ENCODE measurements at places on chromosomes 3 and 15.
A peak's percentile ranks its signal among the peaks of the same experiment; 100 is the strongest.

GRCh38 chr15:52709187-52709981 lies 30.2 kb upstream of the ATOSA start:
- no peak for DNase-seq

GRCh38 chr3:192444791-192445106 lies 282.6 kb downstream of the FGF12 start:
- DNase-seq, result no peak

DNA sequence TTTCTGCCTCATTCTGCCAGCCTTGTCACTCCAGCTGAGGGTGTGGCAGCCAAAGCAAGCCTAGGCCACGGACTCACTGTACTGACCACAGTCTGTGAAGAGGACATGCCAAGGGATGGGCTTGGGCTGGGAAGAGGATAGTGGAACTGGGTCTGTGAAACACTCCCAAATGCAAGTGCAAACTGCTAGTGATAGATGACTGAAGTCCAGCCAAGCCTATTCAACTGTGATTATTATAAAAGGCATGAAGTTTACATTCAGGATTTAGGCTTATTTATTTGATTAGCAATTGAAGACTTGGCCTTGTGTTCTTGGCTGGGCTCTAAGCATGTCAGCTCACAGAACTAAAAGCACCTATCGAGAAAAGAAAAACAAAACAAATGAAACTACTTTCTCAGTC lies 84.9 kb upstream of the UBE2E1 start:
- DNase-seq, result peak; percentile 1

DNA sequence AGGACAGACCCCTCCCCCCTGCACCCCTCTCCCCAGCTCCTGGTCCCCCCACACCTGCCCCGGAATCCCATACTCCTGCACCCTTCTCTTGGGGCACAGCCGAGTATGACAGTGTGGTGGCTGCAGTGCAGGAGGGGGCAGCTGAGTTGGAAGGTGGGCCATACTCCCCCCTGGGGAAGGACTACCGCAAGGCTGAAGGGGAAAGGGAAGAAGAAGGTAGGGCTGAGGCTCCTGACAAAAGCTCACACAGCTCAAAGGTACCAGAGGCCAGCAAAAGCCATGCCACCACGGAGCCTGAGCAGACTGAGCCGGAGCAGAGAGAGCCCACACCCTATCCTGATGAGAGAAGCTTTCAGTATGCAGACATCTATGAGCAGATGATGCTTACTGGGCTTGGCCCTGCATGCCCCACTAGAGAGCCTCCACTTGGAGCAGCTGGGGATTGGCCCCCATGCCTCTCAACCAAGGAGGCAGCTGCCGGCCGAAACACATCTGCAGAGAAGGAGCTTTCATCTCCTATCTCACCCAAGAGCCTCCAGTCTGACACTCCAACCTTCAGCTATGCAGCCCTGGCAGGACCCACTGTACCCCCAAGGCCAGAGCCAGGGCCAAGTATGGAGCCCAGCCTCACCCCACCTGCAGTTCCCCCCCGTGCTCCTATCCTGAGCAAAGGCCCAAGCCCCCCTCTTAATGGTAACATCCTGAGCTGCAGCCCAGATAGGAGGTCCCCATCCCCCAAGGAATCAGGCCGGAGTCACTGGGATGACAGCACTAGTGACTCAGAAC lies 9.8 kb downstream of the MAP1A start:
- no peak for DNase-seq

GRCh38 chr15:78263351-78263781 lies 996 bp upstream of the DNAJA4 start:
- peak; percentile 25 for DNase-seq

GRCh38 chr3:37041546-37042195 lies 48.4 kb downstream of the MLH1 start:
- DNase-seq, result no peak

DNA sequence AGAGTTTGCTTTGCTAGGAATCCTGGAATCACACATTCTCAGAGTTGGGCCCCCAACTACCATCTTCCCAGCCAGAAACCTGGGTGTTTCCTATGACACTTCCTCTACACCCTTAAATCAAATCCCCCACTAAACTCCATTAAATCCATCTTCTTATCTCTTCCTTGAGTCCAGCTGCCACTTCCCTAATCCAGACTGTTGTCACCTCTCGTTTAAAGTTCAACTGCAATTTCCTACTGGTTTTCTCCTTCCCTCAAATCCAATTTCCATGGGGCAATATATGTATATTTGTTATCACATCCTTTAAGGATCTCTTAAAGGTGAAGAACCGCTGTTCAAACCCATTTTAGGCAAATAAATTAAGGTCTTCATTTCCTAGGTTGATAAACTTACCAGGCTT lies 73.6 kb upstream of the SNTN start:
- DNase-seq, result no peak

DNA sequence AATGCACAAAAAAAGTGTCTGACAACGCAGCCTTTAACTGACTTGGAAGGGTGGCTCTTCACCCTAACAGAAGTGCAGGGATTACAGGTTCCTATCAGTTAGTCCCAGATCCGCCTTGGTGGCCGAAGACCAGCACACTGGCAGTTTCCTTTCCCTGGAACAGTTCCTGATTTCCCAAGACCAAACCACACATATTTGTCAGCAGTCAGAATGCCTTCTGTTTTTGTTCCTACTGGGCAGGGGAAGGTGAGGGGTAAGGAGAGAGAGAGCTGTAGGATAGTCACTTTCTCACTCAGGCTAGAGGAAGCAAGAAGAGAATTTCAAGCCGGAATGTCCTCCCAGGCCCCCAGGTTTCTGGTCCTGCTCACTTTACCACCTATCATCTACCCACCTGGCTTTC lies 9.2 kb downstream of the CXCR6 start:
- DNase-seq, result no peak

DNA sequence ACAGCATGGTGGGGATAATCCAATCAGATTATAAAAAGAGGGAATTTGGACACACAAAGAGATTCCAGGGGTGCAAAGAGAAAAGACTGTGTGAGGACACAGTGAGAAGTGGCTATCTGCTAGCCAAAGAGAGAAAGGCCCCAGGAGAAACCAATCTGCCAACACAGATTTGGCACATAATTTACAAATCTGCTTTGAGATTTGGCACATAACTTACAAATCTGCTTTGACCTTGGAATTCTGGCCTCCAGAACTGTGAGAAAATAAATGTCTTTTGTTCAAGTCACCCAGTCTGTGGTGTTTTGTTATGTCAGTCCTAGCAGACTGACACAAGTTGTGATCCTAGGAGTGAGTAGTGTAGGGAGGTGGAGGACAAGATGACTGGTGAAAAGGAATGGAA lies 3.5 kb upstream of the TM4SF18 start:
- no peak for DNase-seq

DNA sequence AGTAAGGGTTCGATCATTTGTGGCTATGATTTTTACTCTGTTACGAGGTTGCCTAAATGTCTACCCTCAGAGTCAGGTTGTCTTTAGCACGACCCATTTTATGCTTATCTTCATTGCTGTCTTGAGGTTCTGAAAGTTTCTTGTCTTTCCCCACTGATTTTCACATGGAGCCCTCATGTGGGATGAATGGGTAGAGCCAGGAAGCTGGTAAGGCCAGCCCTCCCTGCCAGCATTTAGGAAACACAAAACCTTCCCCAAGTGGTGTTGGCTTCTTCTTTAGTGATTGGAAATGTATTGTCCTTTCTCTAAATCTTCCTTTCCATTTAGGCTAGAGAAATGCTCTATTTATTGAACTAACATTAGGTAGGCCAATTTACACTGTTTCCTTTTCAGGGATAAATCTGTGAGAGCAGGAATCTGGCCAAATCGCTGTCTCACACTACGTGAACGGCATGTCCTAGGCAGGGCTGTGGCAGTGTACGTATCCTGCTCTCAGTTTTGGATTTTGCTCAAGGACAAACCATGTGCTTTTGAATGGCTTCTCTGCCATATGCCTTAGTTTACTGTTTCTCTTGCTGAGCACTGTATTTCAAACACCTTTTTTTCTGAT lies 43.7 kb downstream of the MYZAP start:
- no peak for DNase-seq

GRCh38 chr3:72529081-72529480 lies 319.2 kb downstream of the SHQ1 start:
- DNase-seq, result no peak

DNA sequence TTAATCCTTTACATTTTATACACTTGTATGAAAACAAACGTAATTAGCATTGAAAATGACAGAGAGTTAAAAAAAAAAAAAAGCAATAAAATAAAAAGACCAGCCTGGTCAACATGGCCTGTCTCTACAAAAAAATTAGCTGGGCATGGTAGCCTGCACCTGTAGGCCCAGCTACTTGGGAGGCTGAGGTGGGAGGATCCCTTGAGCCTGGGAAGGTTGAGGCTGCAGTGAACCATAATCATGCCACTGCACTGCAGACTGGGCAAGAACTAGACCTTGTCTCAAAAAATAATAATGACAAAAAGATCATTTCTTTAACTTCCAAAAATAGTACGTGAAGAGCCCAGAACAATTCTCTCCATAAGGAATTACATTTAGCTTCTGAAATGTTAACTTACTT lies 1.9 kb downstream of the SSR3 start:
- DNase-seq, result no peak

GRCh38 chr15:66763186-66764071 lies 61.4 kb downstream of the SMAD6 start:
- no peak for DNase-seq

DNA sequence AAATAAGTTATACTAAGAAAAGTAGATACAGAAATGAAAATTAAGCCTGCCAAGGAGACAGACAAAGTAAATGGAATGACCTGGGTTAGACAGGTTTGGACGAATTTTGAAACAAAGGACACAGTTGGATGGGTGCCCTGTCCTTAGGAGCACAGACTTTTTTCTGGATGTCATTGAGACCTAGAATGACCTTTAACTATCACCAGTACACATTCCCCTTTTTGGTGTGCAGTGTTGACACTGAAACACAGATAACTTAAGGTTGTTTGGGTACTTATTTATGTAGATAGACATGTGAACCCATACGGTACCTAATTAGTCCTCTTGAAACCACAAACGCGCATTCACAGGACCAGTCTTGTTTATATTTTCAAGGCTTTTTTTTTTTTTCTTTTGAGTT lies 86.7 kb downstream of the PPARG start:
- no peak for DNase-seq

DNA sequence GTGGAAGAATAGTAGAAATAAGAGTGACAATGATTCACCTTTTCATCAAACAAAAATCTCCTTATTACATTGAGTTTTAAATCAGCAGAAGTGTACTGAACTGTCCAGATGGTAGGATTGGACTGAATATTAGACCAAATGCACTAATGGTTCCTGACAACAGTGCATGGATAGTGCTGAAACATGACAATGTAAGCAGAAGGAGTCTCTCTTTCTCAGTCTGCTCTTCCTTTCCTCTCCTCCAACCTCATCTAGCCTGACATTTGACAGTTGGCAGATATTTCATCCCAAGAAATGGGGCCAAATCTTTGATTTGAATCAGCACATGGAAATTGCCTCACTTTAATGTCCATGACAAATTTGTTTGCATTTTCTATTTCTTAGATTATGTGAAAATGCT lies 225.1 kb upstream of the PLSCR5 start:
- no peak for DNase-seq

- no peak for DNase-seq
These were observed 55.7 kb upstream of the PLXND1 start for GRCh38 chr3:129662191-129662608.

GRCh38 chr15:25775317-25775912 lies 87.7 kb downstream of the ATP10A start:
- no peak for DNase-seq

- DNase-seq, result no peak
These were observed 25.3 kb downstream of the FOXL2 start for GRCh38 chr3:138921316-138922292.

GRCh38 chr15:63365273-63365680 lies 16.4 kb downstream of the CA12 start:
- no peak for DNase-seq

DNA sequence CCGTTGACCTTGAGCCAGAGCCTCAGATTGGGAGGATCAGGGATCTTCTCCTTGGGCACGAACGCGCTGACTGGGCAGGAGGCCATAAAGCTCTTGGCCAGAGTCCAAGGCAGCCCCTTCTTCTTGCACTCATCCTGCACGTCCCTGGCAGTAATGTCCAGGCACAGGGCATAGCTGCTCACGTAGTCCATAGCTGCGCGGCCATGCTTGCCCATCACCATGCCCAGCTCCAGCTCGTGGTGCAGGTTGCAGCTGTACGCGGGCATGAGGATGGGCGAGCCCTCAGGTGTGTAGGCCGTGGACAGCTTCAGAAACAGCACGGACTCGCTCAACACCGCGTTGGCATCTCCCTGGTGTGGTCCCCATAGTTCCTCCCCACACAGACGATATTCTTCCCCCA lies 17.9 kb upstream of the RPLP1 start:
- DNase-seq, result no peak

DNA sequence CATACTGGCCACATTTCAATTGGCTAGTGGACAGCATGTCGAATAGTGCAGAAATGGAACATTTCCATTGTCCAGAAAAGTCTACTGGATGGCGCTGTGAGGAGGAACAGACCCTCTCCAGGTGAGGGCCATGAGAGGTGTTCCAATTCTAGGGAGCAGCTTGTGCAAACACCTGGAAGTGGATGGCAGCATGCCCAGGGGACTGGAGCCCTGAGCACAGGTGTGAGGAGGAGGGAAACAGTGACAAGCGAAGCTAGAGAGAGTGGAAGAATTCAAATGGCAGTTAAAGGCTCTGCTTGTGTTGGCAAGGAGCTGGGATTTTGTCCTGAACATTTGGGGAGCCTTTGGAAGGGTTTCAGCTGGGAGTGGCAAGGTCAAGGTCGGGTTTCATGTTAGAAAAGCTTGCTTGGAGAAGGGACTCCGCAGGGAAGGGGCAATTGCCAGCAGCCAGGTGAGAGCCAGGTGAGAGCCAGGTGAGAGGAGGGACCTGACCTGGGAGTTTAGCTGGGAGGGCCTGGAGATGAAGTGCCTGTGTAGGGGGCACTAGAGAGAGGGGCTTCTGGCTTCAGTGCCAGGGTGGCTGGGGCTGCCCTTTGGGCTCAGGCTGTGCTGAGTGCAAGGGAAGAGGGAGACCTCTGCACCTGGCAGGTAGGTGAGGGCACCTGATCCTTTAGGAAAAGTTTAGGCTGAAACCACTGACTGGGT lies 93.8 kb downstream of the LINGO1 start:
- no peak for DNase-seq

DNA sequence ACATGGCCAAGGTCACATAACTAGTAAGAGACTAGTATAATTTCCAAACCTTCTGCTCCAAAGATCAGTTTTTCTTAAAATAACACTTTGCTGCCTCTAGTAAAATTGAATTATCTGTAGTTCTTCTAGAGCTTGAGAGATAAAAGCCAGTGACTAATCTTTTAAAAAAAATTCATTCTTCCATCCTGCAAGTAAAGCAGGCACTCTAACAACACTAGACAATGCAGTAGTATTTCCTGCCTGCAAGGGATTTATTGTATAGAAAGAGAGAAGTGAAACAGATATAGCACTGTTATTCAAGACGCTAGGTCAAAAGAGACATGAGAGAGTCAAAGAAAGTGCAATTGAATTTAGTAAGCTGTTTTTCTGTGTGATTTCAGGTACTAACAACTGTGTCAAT lies 159.5 kb upstream of the TBC1D5 start:
- DNase-seq, result no peak

DNA sequence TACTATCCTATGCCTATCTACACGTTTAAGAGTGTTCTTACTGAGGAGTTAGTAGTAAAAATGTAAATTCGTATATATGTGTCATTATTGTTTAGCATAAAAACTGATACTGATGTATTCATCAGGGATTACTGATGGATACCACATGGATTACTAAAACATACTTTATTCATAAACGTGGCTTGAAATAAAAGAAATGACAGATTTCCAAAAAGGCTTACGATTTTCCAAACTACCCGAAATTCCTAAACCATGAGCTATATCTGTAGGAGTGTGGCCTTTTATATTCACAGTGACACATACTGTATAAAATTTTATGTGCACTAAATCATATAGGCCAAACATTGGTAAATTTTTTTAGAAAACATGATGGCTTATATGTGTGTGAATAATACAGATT lies 6.9 kb downstream of the TSC22D2 start:
- no peak for DNase-seq

All from activated CD8-positive, alpha-beta T cell treated with anti-CD3 and anti-CD28 coated beads, Interleukin-2, amount 10 ng/mL, durations not matched to agents 7 days and 5 days (primary cell).